GM03348 (cell line): ENCODE measurements at places on chromosomes 3 and 15.
A peak's percentile ranks its signal among the peaks of the same experiment; 100 is the strongest.

DNA sequence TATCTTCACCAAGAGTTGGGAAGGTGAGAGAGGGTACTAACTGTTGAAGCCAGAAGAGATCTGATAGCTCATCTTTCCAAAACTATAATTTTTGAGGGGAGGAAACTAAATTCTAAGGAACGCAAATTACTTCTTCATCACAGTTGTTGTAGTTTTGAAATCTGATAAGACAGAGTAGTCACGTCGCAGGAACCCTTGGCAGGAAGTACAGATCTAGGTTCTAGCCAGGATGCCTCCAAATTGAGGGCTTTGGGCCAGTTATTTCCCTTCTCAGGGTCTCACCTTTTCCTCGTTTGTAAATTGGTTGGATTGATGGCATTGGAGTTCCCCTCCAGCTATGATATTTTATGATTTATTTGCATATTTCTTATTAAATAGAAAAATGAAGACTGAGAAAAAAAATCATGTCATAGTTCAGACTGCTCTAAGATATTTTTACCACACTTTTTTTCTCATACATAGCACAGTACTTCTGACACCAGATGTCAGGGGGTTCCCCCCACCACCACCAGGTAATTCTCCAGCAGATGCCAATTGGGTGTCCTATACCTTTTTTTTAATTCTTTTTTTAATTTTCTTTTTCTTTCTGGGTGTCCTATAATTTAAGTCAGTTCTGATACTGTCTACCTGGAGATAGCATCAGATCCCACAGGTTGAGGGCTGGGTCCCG, 32.3 kb upstream of the APH1B start:
- no peak for DNase-seq

DNA sequence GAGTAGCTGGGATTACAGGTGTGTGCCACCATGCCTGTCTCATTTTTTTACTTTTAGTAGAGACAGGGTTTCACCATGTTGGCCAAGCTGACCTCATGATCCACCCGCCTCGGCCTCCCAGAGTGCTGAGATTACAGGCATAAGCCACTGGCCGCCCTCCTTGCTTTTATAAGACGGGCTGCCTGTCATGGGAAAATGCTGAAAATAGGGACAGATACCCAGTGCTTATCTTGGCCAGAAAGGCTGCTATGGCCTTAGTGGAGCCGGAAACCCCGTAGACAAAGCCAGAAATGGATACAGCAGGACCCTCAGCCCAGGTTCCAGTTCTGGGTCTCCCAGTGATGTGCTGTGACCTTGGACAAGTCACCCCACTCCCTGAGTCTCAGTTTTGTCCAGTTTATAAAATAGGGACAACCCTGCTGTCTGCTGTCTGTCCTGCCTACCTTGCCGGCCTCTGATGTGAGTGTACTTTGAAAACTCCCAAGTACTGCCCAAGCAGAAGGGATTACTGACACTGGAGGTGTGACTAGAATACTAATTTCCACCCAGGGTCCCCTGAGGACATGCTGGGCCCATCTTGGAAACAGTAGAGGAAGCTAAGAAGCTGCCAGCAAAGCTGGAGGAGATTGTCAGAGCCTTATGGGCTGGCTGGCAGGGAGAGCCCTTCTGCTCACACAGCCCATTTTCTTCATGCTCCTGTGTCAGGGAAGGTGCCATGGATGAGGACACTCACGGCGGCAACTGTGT, 59.6 kb downstream of the BDH1 start:
- no peak for DNase-seq

DNA sequence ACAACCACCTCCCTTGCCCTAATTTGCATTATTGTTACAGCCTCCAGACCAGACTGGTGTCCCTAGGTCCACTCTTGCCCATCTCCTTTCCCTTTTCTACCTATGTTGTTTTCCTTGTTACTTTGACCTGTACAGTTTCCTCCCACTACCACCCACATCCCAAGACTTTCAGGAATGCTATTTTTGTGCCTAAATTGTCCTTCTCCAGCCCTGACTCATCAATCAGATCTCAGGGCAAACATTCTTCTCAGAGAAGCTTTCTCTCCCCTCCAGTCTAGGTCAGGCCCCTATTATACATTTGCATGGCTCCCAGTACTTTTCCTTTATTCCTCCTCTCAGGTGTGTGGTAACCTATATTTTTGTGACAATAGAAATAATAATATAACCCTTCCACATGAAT, 241.5 kb downstream of the IGSF11 start:
- DNase-seq: no peak

GRCh38 chr3:66592016-66592761, 91.4 kb upstream of the LRIG1 start:
- no peak for DNase-seq

DNA sequence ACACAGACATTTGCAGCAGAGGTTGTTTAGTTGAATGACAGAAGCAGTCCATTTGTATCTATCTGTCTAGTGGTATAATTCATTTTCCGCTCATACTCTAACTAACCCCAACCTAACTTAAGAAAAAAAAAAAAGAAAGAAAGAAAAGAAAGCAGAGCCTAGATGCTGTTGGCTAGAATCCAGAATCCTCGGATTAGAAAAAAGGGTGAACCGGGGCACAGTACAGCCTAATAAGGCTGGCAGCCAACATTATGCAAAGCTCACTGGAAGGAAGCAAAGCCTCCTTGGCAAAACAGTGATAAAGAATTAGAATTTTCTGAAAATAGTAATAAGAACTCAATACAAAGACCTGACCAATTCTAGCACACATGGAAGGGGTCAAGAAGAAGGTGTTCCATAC, 640.8 kb downstream of the TUSC7 start:
- DNase-seq: no peak

DNA sequence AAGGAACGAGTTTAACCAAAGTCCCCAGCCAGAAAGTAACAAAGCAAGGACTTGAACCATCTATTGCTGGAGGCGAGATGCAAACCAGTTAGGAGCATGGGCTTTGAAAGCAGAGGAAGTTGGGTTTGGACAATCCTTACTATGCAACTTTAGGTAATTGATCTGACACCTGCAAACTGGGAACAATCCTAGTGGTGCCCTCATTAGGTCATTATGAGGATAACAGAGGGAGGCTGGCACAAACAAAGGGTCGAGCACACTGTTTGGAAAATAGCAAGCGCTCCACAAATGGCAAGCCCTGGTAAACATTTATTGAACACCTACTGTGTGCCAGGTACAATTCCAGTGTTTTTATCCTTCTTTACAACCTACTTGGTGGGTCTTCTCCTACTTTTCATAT, 45.6 kb downstream of the WNT5A start:
- no peak for DNase-seq

GRCh38 chr3:102481050-102481449, 46.2 kb downstream of the ZPLD1 start:
- no peak for DNase-seq

GRCh38 chr3:169615833-169616232, 47.7 kb downstream of the MECOM start:
- no peak for DNase-seq

- DNase-seq: peak; percentile 18
Observed at GRCh38 chr3:171446801-171447578, 13.2 kb downstream of the TNIK start.

- DNase-seq: peak; percentile 35
Observed at GRCh38 chr3:52798978-52799476, 4.4 kb downstream of the ITIH3 start.

DNA sequence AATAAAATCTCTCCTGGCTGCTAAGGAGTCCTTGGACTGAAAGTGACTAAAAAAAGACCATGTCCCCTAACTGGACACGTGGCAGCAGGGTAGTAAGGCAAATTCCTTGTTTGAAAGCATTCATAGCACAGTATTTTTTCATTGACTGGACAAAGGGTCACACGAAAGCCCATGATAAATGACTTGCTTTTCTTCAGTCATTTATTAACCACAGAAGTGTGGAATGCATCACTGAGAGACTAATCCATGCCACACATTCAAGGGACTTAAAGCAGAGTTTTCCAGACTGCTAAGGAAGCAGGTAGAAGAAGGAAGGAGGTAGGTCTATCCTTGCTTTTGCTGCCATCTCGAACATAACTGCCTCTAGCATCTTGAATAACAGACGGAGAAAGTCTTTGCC, 31.2 kb downstream of the CASR start:
- no peak for DNase-seq

GRCh38 chr15:99320374-99321215, 69.3 kb downstream of the LRRC28 start:
- no peak for DNase-seq

- DNase-seq: peak; percentile 94
Observed at GRCh38 chr15:40340740-40341400, at the start of gene CCDC9B. TSS of gene CCDC9B (minus strand) at chr15:40340939. CDS start at chr15:40340819, 120 bp downstream.

GRCh38 chr3:156723182-156723619, 48.8 kb downstream of the TIPARP start:
- peak; percentile 18 for DNase-seq

GRCh38 chr3:192490720-192491119, 236.6 kb downstream of the FGF12 start:
- DNase-seq: no peak

GRCh38 chr3:188491276-188491687, 337.3 kb downstream of the LPP start:
- peak; percentile 33 for DNase-seq

DNA sequence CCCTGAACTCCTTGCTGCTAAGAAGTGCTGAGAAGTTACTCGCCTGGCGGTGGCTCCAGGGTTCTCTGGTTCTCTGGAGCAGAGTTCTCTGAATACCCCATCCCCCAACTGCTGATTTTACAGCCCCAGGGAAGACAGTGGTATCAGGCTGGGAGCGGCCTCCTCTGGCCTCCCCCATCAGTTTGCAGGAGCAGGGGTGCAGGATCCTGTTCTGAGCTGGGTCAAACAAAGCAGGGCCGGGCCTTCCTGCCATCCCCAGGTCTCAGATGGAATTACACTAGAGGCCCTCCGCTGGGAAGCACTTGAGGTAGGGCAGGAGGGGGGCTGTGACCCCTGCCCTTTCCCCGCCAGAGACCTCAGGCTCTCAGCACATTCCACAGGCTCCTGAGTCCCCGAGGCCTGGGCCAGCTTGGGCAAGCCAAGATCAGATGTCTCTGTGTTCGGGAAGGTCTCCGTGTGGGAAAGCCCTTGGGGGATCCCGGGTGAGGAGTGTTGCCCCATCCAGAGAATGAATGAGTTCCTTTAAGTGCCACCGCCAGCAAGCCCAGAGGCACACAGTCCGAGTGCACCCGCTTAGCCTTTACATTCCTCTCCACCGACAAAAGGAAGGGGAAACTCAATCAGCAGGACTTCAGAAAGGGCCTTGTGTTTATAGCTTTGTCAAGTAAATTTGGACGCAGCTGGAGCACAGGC, 149.9 kb downstream of the LRRK1 start:
- DNase-seq: no peak

GRCh38 chr3:101171681-101172191, 148.6 kb downstream of the IMPG2 start:
- DNase-seq: no peak

DNA sequence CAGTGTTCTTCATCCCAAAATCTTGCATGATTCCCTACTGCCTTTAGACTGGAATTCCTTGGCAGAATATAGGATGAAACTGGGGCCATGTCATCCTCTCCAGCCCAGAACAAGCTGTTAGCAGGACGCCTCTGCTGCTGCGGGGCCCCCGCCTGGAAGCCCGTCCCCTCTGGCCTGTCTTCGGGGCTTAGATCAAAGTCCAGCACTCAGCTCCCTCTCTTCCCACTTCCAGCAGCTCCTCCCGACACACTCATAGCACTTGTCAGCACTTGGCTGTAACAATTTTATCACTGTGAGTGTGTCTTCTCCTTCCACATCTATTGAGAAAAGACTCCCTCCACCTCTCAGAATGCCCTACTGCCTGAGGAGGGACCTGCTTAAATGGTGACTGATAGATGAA, 112.0 kb upstream of the HACD2 start:
- no peak for DNase-seq

GRCh38 chr3:78186404-78186803, 1146.5 kb downstream of the ROBO2 start:
- DNase-seq: no peak

- DNase-seq: no peak
Observed at GRCh38 chr3:197706658-197707057, 30.0 kb downstream of the RUBCN start.

DNA sequence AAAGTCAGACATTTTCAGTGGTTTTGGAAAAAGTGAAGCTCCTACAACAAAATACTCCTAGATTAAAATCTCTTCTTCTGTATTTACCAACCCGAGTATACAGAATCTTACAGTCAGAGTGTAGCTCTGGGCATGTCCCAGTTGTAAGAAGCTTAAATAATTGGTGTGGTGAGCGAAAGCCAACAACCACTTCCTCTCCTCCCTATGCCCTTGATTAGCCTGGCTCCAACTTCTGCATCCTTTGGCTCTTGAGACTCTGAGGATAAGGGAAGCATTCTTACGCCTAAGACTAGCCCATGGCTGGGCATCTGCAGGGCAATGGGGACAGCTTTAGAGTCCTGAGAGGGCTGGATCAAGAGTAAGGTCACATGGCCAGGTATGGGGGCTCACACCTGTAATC, 25.5 kb downstream of the RFT1 start:
- DNase-seq: no peak

DNA sequence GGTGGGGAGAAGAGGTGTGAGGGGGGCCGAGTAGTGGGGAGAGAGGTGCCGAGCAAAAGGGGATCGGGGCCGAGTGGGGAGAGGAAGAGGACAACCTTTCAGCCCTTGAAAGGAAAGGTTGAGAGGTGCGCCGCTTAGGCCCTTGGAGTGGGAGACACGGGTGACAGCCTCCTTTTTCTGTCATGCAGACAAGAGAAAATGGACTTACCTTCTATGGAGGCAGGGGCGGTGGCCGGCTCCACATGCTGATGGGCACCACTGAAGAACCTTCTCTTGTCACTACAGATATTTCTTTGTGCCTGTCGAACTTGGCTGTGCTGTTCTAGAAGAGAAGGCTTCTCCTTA, 421 bp downstream of the KLHL18 start:
- DNase-seq: peak; percentile 36

GRCh38 chr3:46409739-46410489, 2.9 kb downstream of the CCRL2 start:
- no peak for DNase-seq

DNA sequence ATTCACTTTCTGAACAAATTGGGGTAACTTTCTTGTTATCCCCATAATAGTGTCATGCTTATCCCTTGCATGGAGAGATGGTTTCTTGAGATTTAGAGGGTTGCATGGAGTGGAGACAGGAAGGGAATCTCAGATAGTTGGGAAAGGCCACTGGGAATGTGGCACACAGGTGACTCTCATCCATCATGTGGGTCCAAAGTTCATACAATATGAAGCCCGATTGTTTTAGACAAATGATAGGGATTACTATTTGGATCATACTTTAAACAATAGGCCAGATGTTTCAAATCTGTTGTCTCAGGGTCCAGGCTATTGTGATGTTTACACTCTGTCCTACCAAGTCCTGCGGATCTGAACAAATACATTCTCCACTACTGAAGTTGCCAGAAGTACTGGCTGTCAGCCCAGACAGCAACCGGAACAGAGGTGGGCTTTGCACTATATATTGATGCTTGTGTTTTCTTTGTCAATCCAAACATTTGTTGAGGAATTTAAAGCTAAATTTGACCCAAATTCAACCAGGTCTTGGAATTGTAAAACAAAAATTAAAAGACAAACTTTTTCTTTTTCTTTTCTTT, 39.2 kb upstream of the NMNAT3 start:
- no peak for DNase-seq

GRCh38 chr3:128619146-128619890, 31.3 kb downstream of the RPN1 start:
- peak; percentile 63 for DNase-seq
